ENCODE measurements at places on chromosomes 7 and 10. TPM values are rescaled to one million over a fixed set of nuclear protein-coding genes. Genes with fewer than 3 reads are reported as not detected.

Gene LDB3
- under 0.01 TPM for total RNA-seq

Gene IKZF1
- total RNA-seq, result not detected

Gene PDZD8
- 33.8 TPM for total RNA-seq

Gene EIF5AL1
- 0.34 TPM for total RNA-seq

Measured in nasal cavity respiratory epithelium epithelial cell of viscerocranial mucosa (primary cell).